Left lung (tissue), 14 donors: ENCODE measurements at places on chromosomes 2 and 18. TPM values are rescaled to one million over a fixed set of nuclear protein-coding genes. Genes with fewer than 3 reads are reported as not detected.

The SLC16A14 gene
- 10.8 TPM for polyA plus RNA-seq

GRCh38 chr18:905307-905947 lies 756 bp downstream of the ADCYAP1 start:
- DNase-seq = no peak

GRCh38 chr2:180970016-180970415 lies 10.4 kb upstream of the UBE2E3 start:
- DNase-seq = no peak

The TMEFF2 gene
- polyA plus RNA-seq = 1.0 TPM

GRCh38 chr2:57878171-57878865 lies 168.3 kb upstream of the VRK2 start:
- no peak for DNase-seq

The VAMP8 gene
- 51.8 TPM for polyA plus RNA-seq

GRCh38 chr2:74515981-74516633 lies 1.9 kb downstream of the TLX2 start:
- DNase-seq = peak; percentile 68

DNA sequence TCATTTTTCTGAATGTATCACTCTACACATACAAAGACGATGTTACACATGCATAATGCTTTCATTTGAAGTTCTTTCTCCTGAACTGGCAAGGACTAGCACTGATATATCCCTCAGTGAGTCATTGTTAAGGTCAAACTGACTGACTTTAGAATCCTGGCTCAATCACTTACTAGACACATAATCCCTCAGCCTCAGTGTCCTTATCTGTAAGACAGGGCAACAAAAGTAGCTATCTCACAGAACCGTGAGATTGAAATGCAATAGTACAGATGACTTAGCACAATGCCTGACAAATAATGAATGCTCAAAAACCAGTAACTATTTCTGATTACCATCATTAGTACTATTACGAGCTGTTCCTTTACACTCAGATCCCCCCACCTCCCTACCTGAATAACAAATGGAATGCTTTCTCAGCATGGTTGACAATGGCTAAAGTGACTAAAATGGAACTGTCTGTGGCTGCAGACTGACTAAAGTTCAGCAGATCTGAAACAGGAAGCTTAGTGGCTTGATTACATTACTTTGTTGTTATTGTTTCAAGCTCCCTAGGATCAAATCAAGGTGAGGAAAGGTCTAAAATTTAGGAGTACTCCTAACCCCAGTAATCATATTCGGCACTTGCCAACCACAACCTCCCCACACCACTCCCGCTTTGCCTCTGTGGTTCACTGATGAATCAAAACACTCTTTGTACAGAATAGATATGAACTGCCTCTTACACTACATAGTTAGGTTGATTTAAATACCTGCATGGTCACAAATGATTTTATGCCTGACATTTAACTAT lies 35.8 kb upstream of the CACNB4 start:
- no peak for DNase-seq

GRCh38 chr2:145595296-145595695 lies 1075.4 kb upstream of the ZEB2 start:
- DNase-seq = no peak

DNA sequence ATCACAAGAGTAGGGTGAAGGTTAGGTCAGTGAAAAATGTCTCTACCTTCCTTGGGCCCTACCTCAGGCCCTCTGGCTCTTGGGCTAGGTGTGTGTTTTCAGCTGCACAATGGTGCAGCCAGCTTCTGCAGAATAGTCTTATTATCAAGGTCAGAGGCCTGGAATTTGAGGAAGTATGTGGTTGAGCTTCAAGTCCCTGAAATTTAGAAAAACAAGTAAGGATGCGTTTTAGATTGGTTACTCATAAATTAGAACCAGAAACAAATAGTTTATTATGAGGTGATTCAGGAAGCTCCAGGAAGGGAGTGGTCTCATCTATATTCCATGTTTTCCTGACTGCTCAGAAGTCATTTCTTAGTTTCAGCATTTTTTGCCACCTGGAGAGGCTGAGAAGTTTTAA lies 204.2 kb upstream of the CELF4 start:
- DNase-seq = no peak

GRCh38 chr18:76126327-76126726 lies 368.7 kb downstream of the ZNF516 start:
- DNase-seq = no peak

DNA sequence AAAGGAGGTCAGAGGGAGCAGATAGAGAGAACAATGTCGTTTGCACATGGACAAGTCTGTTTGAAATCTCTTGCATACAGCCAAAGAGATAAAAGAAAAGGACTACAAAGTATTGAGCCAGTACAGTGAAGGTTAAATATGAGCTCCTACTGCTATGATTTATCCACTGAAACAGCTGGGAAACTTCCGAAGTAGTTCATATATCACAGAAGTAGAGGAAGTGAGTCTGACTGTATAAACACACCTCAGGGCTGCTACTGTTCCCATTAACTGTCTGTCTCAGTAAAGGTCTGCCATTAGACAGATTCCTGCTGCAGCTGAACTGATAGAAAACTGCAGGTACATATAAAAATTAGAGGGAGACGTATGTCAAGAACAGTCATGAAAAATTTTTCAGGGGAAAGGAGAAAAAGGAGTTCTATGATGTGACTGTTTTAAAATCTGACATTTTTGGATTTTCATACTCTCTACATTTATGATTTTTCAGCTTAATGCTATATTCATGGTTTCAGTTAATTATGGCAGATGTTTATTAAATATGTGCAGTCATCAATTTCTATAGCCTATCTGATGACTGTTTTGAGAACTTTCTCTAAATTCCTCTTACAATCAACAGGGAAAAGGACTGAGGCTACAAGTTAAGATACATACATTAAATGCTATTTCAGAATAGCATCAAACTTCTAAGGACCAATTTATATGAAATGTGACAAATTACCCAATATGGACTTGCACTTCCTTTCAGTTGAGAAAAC lies 364.7 kb downstream of the ERBB4 start:
- DNase-seq = no peak

DNA sequence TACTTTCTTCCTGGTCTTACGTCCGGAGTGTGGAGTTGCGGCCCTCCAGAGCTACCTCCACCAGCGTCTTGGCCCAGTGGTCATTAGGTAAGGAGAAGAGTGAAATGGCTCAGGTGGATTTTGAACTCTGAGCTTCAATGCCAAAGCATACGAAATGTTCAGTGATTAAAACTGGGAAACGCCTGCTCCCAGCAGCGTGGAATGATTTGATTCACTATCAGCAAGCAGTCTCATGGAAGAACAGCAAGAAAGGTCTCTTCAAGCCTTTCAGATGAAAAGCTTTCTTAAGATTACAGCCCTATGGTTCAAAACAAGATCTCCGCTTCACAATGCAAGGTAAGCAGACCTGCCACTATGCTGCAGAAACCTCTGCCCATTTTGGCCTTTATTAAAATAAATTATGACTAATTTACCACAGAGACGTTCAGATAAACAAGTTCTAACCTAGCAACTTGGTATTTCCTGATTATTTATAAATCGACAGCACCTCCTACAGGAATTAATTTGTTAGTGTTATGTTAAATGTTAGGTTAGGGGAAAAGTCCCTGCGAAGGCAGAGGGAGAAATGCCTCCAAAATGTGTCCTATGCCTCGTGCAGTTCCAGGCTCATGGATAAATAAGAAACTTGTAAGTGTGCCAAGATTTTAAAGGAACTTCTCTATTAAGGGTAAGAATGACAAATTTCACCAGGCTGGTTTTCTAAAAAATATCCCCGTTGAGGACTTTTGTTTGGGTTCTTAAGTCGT lies 10.1 kb downstream of the SP9 start:
- peak; percentile 20 for DNase-seq

GRCh38 chr2:144099340-144099739 lies 420.6 kb downstream of the ZEB2 start:
- no peak for DNase-seq

DNA sequence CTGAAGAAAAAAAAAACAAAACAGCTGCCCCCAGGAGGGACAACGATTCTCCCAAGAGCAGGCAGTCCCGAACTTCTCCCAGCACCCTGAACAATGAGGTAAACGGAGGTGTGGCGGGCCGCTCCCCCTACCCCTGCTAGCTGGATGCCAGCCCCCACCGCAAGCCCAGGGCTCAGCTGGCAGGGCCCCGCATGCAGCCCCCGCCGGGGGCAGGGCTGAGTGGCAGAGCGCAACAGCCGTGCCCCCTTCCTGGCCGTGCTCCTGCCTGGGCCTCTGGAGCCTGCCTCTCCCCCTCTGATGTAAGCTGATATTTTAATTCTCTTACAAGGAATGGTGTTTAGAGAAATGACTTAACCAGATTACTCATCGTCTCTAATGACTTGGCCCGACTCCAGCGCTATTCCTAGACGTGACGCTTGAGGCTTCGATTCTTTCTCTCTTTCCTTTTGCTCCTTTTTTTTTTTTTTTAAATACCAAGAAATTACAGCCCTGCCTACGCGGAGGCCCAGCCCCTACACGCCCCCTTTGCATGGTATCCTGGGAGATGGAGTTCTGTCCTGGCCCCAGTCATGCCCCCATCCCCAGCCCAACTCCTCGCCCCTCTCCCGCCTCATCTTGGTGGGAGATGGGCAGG lies 4.6 kb upstream of the ARID5A start:
- DNase-seq = peak; percentile 94

The TFPI gene
- 151 TPM for polyA plus RNA-seq

DNA sequence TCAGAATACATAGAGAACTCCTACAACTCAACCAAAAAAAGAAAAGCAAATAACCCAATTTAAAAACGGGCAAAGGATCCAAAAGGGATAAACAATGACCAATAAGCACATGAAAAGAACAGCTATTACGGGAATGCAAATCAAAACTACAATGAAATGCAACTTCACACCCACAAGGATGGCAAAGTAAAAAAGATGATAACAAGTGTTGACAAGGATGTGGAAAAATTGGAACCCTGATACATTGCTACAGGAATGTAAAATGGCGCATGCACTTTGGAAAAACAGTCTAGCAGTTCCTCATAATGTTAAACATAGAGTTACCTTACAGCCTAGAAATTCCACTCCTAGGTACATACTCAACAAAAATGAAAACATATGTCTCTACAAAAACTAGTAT lies 4.7 kb downstream of the EXOC6B start:
- no peak for DNase-seq

DNA sequence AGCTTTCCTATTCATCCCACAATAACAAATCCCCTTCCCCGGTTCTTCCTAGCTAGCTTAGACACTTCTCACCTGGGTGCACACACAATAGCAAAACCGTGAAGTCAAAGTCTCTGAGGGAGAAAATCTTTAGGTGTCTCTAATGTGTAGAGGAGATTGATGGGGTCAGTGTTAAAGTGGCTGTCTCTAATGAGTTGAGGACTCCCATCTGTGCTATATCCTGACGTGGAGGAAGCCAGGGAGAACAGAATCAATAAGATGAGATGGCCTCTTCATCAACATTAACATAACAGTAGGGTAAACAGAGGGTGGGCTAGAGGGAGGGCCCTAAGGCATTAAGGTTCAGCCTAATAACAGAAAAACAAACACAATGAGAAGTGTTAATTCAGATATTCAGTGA lies 120.4 kb downstream of the SLC5A7 start:
- no peak for DNase-seq

GRCh38 chr18:63534615-63535014 lies 7.6 kb upstream of the SERPINB12 start:
- DNase-seq = no peak
